ENCODE measurements at places on chromosomes 3 and 15.

DNA sequence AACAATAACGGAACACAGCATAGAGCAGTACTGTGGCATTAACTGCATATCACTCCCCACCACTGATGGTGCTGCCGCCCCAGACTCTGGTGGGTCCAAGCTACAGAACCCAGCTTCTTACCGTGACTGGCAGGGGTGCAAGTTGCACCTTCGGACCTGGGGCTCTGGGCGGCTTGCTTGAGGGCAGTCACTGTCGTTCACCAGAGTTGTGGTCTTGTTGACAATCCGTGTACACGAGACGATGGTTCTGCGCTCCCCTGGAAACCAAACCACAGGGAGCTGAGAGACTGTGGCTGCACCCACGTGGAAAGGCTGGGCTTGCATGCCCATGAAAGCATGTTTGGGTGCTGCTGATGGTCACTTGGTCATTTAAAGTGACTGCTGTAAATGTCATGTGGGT, 293.0 kb downstream of the ADAMTS17 start:
- no peak for DNase-seq

DNA sequence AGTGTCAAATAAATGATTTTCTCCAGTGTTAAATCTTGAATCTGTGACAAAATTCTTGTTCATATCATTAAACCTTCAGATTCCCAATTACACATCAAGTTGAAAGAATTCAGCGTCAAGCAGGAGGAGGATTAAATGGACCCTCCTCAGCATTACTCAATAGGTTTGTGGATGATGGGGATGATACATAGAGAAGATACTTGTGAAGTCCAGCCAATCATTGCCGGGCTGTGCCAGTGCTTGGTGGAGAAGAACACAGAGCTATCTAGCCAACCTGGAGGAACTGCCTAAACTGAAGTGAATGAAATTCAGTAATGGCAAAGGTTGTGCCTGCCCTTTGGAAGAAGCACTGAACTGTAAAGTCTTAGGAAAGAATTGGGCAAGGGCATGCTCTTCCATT, 47.0 kb upstream of the PRICKLE2 start:
- DNase-seq, result no peak

- DNase-seq, result no peak
Measured at GRCh38 chr15:94256511-94256910, 25.1 kb downstream of the MCTP2 start.

- peak; percentile 82 for DNase-seq
Measured at GRCh38 chr3:38004415-38005075, 14.0 kb downstream of the VILL start.

DNA sequence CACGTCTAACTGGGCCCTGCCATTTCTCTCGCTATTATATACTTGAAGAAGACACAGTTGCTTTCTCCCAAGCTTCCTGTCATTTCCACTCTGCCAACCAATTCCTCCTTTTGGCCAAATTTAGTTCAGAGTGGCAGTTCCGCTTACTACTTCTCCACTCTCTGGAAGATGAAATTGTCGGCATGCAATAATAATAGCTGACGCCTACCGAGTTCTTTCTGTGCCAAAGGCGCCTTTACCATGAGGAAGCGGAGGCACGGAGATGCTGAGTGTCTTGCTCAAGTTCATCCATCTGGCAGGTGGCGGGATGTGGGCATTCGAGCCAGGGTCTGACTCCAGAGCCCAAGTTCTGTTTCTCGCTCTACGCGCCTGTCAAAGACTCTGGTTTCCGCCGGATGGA, 14.6 kb upstream of the NRROS start:
- no peak for DNase-seq

- DNase-seq, result no peak
Measured at GRCh38 chr15:87345961-87346360, 910.6 kb downstream of the NTRK3 start.

DNA sequence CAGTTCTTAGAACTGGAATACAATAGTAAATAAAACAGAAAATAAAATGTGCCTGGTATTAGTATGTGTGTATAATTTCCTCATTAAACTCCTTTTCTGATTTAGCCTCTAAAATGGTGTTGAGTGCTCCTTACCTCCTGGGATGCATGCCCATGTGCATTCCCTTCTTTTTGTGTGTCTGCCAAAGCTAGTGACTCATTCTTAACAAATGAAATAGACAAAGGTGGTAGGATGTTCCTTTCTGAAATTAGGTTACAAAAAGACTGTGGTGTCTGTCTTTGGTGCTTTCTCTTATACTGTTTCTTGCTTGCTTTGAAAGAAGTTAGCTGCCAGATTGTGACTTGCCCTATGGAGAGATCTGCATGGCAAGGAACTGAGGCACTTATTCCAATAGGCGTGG, 623.7 kb downstream of the GRM7 start:
- DNase-seq, result no peak

DNA sequence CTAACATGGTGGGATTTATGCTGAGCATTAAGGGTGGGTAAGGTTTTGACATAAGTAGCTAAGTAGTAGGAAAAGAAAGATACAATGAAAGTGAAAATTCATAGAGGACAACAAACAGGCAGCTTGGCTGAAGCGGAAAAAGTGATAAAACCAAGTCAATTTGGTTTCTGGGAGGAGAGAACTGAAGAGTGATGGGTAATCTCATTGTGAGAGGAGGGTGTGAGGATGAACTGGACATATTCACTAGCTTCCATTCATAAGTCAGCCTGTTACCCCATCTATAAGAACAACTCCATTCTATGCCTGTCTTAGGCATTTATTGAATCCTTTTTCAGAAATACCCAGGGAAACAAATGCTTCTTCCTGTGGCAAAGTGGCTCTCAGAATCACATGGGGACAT, 67.1 kb upstream of the BBX start:
- DNase-seq, result no peak

DNA sequence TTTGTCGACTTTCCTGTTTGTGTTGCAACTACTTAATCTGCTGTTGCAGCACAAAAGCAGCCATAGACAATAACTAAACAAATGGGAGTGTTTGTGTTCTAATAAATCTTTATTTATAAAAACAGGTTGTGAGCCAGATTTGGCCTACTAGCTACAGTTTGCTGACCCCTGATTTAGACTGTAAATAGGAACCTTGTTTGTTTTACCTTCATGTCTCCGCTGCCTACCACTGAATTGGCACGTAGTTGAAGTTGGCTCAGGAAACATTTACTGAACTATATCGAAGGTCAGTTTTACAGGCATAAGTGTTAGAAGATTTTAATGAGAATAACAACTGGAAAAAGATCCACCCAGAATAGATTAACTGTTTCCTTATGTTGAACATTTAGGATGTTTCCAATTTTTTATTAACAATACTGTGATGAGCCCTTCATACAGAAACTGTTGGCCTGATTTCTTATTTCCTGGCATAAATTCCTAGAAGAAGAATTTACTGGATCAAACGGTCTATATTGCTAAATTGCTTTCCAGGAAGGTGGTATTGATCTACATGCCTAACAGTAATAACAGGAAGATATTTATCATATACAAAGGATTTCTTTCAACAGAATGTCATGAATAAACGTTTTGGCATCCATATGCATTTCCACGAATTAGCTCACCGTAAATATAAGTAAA, 156.2 kb upstream of the NR2E3 start:
- DNase-seq, result no peak

DNA sequence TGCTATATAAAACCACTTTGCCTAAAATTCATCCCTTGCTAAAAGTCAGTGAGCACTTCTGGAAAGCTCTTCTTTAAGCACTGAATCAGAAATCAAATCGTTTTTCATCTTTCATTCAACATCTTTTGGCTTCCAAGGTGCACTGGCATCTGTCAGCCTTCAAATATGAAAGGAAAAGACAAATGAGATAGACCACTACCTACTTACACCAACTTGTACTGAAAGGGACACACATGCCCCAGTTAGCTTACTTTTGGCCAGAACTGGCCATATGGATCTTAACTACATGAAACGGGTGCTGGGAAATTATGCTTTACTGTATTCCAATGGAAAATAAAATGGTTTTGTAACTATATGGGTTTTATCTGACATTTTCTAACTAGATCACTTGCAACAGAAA, 332.0 kb upstream of the ARPP21 start:
- no peak for DNase-seq

DNA sequence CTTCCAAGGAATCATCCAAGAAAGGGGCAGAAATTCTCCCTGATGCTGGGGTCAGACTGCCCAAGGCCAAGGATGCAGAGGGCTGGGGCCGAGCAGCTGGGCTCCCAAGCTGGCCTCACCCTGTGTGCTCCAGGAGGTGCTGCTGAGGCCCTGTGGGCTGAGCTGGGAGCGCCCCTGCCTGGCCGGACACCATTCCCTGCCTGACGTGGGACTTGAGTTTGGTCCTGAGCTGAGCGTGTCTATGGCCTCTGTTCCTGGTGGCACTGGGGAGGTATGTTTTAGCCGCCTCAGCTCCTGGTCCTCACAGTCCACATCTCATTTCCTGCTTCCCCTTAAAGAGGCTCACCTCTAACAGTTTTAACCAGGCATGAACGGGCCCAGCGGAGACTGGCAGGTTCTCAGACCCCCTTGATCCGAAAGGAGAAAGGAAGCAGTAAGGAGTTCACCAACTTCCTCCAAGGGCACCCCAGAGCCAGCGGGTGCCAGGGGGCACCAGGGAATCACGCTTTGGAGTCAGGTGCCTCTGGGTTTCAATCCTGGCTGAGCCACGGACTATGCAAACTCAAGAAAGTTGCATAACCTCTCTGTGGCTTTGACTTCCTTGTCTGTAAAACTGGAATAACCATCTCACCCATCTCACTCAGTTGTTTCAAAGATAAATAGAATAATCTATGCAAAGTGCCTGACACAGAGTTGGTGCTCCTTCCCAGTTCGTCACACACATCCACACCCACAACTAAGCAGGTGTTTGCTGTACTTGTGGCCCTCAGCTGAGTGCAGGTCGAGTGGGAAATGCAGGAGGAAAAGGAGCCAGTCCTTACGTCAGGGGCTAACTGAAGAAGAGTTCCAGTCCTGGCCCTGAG, 48.6 kb downstream of the SLC12A8 start:
- DNase-seq, result peak; percentile 45

All from left cardiac atrium (tissue), 4 donors.